ENCODE measurements at places on chromosomes 2 and 18. TPM values are rescaled to one million over a fixed set of nuclear protein-coding genes. Genes with fewer than 3 reads are reported as not detected.
A peak's percentile ranks its signal among the peaks of the same experiment; 100 is the strongest.

DNA sequence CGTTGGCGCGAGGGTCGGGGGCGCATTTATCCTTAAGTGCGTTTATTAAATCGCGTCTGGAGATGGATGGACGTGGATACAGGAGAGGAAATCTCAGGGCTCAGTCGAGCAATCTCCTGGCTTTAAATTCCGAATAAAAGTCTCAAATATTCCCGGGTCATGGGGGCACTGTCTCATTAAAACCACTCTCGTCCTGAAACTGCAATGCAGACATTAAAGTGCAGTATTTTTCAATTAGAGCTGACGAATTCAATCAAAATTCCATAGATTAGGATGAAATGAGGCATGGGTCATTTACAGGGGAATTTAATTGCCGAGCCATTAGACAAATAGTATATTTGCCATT lies 10.7 kb upstream of the GBX2 start:
- no peak for DNase-seq
- H3K36me3 ChIP-seq = no peaks in the 10 kb centered on the region
- H3K4me3 ChIP-seq = no peak overlapping the region
- H3K27ac ChIP-seq = peak overlapping the region; percentile 3
- H3K27me3 ChIP-seq = peaks cover 64% of the 10 kb centered on the region

- H3K36me3 ChIP-seq = peaks cover 6% of the 10 kb centered on the region
- no peak overlapping the region for H3K27ac ChIP-seq
- no peak overlapping the region for H3K4me3 ChIP-seq
- H3K27me3 ChIP-seq = peaks cover 11% of the 10 kb centered on the region
Observed at GRCh38 chr2:218081695-218082094, 12.6 kb downstream of the RUFY4 start.

The SERPINB3 gene
- not detected for total RNA-seq

GRCh38 chr2:56338232-56338631 lies 154.4 kb downstream of the CCDC85A start:
- no peak overlapping the region for H3K27ac ChIP-seq
- no peaks in the 10 kb centered on the region for H3K4me1 ChIP-seq
- H3K4me3 ChIP-seq = no peak overlapping the region
- DNase-seq = no peak
- no peaks in the 10 kb centered on the region for H3K36me3 ChIP-seq

DNA sequence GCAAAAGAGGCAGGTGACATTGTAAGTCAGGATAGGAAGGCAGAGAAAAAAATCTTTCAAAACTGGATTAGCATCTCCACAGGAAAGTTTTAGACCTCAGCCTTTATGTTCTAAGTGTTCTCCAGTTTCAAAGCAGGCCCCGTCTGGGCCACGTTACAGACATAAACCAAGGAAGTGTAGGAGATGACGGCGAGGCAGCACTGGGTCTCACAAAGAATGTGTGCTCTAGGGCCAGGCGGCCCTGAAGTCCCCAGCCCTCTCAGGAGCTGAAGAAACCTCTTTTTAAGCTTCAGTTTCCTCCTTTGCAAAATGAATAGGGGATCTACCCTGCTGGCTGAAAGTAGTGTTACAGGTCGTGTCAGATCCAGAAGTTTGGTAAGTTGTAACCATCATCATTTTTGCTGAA lies 81.7 kb downstream of the SPRED2 start:
- DNase-seq = no peak
- H3K36me3 ChIP-seq = peaks cover 4% of the 10 kb centered on the region
- peaks cover 27% of the 10 kb centered on the region for H3K4me1 ChIP-seq
- H3K4me3 ChIP-seq = no peak overlapping the region
- H3K27ac ChIP-seq = no peak overlapping the region

DNA sequence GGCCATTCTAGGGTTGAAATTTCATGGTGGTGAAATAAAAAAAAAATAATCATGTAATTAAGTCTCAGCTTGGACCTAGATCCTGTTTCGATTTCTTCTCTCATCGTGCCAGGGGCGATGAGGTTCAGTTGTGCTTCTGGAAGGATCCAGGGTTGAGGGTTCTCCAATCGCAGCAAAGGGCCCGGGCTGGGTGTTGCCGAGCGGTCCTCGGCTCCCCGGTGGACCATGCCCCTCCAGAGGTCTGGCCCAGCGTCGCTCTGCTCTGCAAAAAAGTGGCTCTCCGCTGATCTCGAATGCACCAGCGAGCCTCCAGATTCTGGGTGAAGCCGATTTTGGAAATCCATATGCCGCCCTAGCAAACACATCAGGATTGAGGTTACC lies 39.0 kb downstream of the EN1 start:
- no peaks in the 10 kb centered on the region for H3K36me3 ChIP-seq
- DNase-seq = no peak
- no peak overlapping the region for H3K27ac ChIP-seq
- H3K27me3 ChIP-seq = peaks cover 60% of the 10 kb centered on the region

- H3K27ac ChIP-seq = no peak overlapping the region
- DNase-seq = no peak
- H3K4me3 ChIP-seq = no peak overlapping the region
- no peaks in the 10 kb centered on the region for H3K27me3 ChIP-seq
- no peaks in the 10 kb centered on the region for H3K36me3 ChIP-seq
Observed at GRCh38 chr2:226079196-226079595, 679.7 kb downstream of the NYAP2 start.

The PECR gene
- 31.5 TPM for total RNA-seq

DNA sequence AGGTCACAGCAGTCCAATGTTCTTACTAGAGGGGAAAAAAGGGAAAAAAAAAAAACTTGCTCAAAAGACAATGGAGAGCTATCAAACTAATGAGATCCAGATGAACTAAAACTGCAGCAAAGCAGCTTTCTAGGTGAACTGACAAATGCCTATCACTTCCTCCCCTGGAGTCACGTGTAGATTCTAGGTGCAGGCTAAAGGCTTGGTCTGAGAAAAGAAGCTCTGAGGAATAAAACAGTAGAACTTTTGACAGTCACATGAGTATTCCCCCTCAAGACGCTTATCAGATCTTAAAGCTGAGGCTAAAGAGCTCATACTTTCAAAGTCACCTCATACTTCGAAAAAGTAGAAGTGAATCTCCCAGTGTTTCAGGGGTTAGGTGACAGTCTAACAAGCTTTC lies 42.3 kb downstream of the SMAD2 start:
- DNase-seq = no peak
- no peak overlapping the region for H3K27ac ChIP-seq
- H3K27me3 ChIP-seq = no peaks in the 10 kb centered on the region
- peaks cover 42% of the 10 kb centered on the region for H3K4me1 ChIP-seq
- H3K4me3 ChIP-seq = no peak overlapping the region
- H3K36me3 ChIP-seq = peaks cover 63% of the 10 kb centered on the region

The AMER3 gene
- not detected for total RNA-seq

The RTP5 gene
- not detected for total RNA-seq

DNA sequence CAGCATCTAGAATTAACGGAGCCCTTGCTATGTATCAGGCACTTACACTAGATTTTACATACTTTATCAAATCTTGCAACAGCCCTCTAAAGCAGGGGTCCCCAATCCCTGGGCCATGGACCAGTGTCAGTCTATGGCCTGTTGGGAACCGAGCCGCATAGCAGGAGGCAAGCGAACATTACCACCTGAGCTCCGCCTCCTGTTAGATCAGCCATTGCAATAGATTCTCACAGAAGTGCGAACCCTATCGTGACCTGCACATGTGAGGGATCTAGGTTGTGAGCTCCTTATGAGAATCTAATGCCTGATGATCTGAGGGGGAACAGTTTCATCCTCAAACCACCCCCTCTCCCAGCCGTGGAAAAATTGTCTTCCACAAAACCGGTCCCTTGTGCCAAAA lies 13.4 kb downstream of the DNAJB2 start:
- no peak for DNase-seq
- H3K4me3 ChIP-seq = no peak overlapping the region
- H3K27me3 ChIP-seq = peaks cover 7% of the 10 kb centered on the region
- no peak overlapping the region for H3K27ac ChIP-seq

DNA sequence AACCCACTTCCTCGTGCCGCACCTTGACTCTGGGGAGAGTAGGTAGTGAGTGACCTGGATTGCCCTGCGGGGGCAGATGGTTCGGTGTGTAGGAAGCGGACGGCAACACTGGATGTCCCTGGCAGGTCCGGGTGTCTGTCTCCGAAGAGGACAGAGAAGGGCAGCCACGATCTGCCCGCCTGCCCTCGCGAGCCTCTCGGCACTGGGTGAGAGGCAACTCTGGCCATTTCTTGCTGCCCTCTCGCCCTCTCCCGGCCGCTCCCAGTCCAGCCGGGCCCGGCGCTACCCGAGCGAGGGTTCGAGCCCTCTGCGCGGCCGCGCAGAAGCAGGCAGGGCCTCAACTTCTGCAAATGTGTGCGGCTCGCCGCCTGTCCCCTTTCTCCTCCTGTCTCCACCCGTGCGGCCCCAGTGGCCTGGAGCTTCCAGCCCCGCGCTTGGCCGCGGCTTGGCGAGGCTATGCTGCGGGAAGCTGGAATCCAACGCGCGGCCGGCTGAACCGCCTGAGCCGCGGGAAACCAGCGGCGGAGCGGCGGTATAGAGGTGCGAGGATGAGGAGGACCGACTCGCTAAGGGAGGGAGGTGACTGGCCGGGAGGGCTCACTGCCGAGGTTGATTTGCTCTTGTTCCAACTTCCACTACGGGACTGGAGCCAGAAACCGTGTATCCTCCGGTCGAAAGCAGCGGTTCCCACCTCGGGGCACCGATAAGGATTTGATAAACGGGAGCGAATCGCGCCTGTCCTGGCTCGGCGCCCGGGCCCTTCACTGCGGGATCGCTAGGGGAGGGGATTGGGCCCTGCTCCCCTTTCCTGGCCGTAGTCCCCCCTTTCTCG lies 1.5 kb downstream of the EPAS1 start:
- peaks cover 42% of the 10 kb centered on the region for H3K4me1 ChIP-seq
- peak overlapping the region; percentile 84 for H3K4me3 ChIP-seq
- peaks cover 85% of the 10 kb centered on the region for H3K27me3 ChIP-seq

The SPATA3 gene
- not detected for total RNA-seq

The COL5A2 gene
- total RNA-seq = 0.37 TPM

The ABHD1 gene
- total RNA-seq = 0.25 TPM

DNA sequence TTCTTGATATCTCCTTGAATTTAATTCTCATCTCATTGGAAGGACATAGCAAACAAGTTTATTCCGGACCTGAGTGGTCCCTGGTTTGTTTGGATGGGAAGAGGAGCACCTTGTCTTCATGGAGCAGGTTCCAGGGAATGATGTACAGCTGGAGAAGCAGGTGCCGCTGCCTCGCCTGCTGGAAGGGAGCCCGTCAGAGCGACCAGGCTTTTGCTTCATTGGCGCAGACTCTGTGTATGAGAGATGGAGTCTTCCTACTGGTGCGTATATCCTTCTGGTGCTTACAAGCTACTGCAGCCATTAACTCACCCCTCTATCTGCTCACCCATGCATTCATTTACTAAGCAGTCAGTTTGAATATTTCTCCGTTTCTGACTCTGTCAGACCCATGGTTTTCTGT lies 11.6 kb upstream of the ALLC start:
- DNase-seq = no peak
- no peak overlapping the region for H3K4me3 ChIP-seq
- H3K4me1 ChIP-seq = peaks cover 10% of the 10 kb centered on the region
- H3K27ac ChIP-seq = no peak overlapping the region

DNA sequence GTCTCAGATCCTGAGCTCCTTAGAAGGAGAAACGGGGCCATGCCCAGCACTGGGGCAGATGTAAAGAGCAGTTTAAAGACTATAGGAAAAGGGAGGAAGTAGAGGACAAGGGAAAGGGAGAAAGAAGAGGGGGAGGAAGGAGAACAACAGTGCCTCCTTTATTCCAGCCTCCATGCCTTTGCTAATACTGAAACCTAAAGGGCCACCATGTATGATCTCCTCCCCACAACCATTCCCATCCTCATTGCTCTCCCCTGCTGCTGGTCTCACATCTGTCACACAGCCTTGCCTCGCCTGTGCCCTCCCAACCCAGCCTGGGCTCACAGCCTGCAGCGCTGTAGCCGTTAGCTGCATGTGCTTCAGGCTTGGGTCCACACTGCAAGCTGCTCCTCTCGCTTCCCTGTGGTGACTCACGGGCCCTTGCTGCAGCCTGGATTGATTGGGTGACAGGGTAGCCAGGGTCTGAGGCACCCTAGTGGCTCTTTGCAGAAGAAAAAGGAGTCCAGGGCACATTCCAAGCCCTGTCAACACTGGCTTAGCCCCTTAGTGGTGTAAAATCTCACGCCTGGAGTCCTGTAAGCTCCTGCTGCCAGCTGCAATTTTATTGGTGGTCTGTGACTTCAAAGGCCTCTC lies 281.9 kb downstream of the SRBD1 start:
- no peak overlapping the region for H3K4me3 ChIP-seq
- no peak overlapping the region for H3K27ac ChIP-seq
- H3K27me3 ChIP-seq = peaks cover 10% of the 10 kb centered on the region
- no peaks in the 10 kb centered on the region for H3K4me1 ChIP-seq
- no peaks in the 10 kb centered on the region for H3K36me3 ChIP-seq

- no peaks in the 10 kb centered on the region for H3K27me3 ChIP-seq
- peaks cover 78% of the 10 kb centered on the region for H3K4me1 ChIP-seq
- peaks cover 57% of the 10 kb centered on the region for H3K36me3 ChIP-seq
- H3K4me3 ChIP-seq = no peak overlapping the region
Observed at GRCh38 chr2:69604026-69604678, 39.4 kb downstream of the AAK1 start.

- no peak overlapping the region for H3K4me3 ChIP-seq
- H3K4me1 ChIP-seq = no peaks in the 10 kb centered on the region
- no peak for DNase-seq
- no peaks in the 10 kb centered on the region for H3K36me3 ChIP-seq
- no peak overlapping the region for H3K27ac ChIP-seq
Observed at GRCh38 chr2:29831560-29831959, 89.8 kb downstream of the ALK start.

GRCh38 chr2:196233021-196233804 lies 61.8 kb upstream of the STK17B start:
- peak overlapping the region; percentile 88 for H3K27ac ChIP-seq
- H3K4me1 ChIP-seq = peaks cover 94% of the 10 kb centered on the region
- DNase-seq = no peak
- H3K4me3 ChIP-seq = no peak overlapping the region
- H3K36me3 ChIP-seq = peaks cover 15% of the 10 kb centered on the region

DNA sequence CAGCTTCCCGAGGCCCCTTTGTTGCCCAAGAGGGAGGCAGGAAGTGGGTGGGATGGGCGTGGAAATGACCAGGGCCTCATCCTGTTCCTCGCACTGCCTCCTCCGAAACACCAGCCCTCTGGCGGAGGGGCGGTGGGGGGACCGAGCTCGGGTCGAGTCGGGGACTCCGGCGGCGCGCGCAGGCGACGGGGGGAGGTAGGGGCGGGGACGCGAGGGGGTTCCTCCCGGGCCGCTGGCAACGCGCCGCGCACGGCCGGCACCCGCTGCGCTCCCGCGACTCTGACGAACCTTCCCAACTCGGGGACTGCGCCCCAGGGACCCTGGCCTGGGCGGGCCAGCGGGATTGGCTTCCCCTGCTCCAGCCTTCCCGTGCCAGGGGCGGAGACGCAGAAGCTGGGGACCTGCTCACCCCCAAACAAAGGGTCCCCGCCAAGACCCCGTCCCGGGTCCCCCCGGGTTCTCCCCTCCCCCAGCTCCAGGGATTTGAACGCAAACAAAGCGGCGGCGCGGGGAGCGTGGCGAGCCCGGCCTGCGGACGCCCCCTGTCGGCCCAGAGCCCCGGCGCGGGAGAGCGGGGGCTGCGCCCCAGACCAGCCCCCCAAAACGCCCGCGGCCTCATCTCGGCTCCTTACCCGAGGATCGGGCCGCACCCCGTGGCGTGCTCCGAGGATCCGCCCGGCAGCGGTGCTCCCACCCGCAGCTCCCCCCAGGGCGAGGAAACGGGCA lies 1.2 kb downstream of the SEMA4C start:
- H3K4me1 ChIP-seq = peaks cover 38% of the 10 kb centered on the region
- H3K27ac ChIP-seq = peak overlapping the region; percentile 85
- DNase-seq = peak; percentile 70
- peak overlapping the region; percentile 79 for H3K4me3 ChIP-seq
- peaks cover 10% of the 10 kb centered on the region for H3K27me3 ChIP-seq

- no peaks in the 10 kb centered on the region for H3K36me3 ChIP-seq
- peaks cover 49% of the 10 kb centered on the region for H3K27me3 ChIP-seq
- DNase-seq = no peak
- peaks cover 33% of the 10 kb centered on the region for H3K4me1 ChIP-seq
- no peak overlapping the region for H3K27ac ChIP-seq
- peak overlapping the region; percentile 76 for H3K4me3 ChIP-seq
Observed at GRCh38 chr2:25042321-25043240, 705 bp downstream of the EFR3B start.

The TMEM163 gene
- not detected for total RNA-seq

Measured in activated CD4-positive, alpha-beta T cell treated with anti-CD3 and anti-CD28 coated beads, Interleukin-2, amount 10 ng/mL, durations not matched to agents 7 days and 5 days (primary cell).